ENCODE measurements at places on chromosomes 6 and 20.

DNA sequence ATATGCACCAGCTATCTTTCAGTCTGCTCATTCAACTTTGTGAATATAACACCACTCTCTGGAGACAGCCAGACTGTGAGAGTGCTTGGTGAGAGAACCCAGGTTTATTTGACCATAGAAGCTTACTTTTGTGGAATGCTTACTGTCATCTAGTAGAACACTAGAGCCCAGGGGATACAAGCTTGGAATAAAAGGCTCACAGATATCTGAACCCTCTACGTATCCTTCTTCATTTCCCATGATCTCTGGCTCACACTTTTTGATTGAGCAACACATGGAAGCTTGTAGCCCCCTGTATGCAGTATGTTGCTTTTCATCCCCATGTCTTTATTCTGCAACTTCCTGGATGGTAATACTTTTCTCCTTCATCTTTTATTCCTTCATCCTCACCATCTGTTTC, 835.3 kb upstream of the CITED2 start:
- DNase-seq: no peak

DNA sequence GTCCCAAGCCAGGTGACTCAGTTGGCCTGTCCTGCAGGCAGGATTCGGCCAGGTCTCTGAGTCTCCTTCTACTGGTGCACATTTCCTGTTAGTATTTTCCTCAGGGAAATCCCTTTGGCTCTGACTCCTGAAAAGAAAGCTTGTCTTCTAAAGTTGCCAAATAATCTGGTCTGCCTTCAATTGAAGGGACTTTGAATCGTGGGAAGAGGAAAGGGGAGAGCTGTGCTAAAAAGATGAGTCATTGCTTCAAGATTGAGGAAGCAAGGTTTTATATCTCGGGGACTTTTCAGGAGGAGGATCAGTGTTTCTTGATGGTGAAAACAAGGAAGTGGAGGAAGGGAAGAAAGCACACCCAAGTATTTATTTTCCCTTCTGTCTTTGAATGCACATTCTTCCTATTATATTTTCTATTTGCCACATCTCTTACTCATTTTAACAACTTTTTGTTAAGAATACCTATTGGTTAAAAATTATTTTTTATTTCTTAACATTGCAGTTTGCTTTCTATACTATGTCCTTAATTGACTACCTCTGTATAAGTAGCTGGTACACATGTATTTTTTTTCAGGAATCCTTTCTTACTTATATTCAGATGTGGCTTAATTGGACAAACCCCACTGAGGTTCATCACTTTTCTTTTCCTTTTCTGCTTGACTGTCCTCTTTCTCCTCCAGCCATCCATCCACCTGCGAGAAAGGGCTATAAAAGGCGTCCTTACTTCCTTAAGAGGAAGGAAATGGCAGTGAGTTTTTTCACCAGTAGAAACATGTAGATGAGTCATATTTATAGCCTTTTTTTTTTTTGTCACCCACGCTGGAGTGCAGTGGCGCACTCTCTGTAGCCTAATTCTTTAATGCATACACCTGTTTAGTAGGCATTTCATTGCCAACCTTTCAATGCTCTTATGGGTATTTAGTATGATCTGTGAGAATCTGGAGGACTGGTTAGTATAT, 15.0 kb upstream of the IFNGR1 start:
- no peak for DNase-seq

GRCh38 chr6:42368181-42368580, 83.5 kb downstream of the TRERF1 start:
- peak; percentile 60 for DNase-seq

- DNase-seq: no peak
These were observed 59.7 kb downstream of the BANF2 start for GRCh38 chr20:17759449-17759848.

DNA sequence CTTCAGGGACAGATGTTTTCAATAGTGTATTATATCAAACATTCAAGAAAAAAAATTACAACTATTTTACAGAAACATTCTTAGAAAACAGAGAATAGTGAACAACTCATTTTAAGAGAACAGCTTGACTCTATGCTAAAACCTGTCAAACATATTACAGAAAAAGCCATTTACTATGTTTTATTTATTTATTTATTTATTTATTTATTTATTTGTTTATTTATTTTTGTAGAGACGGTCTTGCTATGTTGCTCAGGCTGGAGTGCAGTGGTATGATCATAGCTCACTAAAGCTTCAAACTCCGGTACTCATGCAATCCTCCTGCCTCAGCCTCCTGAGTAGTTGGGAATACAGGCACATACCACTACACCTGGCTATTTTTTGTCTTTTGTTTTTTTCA, 317.9 kb upstream of the HTR1E start:
- no peak for DNase-seq

DNA sequence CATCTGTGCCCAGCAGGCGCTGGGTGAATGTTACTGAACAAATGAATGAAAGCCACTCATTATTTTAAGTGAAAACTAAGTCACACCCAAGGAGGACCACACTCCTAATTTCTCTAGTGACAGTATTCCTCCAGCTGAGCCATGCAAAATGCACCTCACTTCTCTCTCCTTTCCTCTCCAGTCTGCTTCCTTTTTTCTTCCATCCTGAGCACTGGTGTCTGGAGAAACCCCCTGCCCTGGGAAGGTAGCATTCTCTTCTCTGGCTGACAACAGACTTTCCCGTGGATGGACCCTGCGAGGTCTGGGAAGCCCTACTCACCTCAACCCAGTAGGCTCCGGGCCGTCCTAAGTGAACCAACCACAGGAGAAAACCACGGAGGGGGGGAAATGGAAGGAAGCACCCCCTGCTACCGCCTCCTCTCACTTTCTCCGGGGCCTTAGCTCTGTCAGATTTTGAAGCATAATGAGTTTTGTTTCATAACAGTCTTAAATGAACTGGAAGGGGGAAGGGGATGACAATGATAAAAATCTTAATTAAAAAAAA, 22.6 kb downstream of the TRERF1 start:
- no peak for DNase-seq

Measured in stimulated activated CD4-positive, alpha-beta T cell treated with anti-CD3 and anti-CD28 coated beads, Interleukin-1b, Interleukin-23, amount 100 ng/mL, for 24 hours (primary cell).